MV-4-11 (cell line): ENCODE measurements at places on chromosomes 12 and 14.

DNA sequence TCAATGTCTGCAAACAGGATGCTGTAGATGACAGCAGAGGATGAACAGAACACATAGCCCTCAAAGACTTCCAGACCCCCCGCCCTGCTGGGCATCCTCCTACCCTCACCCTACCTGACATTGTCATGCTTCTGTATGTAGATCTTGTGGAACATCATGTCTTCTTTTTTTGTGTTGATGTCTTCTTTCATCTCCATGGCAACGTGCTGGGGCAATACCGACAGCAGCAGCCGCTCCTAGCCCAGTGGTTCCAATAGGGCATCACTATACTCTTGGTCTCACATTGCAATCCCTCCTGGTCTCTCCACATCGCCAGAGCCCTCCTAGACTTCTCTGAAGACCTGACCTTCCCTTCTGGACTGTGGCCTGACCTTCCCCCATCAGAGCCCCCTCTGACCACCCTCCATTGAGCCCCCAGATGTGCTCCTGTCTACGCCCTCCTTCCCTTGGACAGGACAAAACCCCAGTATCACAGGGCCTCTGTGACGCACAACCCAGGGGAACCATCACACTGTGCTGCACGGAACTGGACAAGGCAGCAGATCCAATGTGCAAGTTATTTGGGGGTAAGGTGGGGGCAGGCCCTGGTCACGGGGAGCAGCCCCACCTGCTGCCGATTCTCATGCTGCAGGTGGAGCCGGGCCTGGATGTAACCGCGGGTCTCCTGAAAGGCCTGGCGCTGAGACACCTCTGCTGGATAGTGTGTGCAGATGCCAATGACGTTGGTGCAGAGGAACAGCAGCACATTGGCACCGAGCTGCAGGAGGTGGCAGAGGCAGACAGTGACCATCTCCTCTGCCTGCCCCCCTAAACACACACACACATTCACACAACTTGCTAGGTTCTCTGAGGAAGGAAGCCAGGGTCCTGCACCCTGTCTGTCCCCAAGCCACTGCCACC, 11.1 kb downstream of the ADCY6 start:
- DNase-seq = no peak

DNA sequence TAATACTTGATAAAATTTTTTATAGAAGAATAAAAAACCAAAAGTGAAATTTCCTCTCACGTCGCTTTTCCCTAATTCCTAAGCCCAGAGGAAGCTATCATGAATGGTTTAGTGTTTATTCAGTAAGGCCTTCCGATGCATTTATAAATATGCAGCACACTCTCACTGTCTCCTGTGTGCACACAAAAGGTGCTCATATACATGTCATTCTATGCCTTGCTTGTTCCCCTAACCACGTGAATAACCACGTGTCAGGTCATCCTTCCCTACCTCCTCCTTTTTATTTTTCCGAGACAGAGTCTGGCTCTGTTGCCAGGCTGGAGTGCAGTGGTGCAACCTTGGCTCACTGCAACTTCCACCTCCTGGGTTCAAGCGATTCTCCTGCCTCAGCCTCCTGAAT, 29.6 kb downstream of the PIGH start:
- no peak for DNase-seq

- DNase-seq = no peak
Observed at GRCh38 chr12:15428632-15429031, 106.3 kb downstream of the PTPRO start.

DNA sequence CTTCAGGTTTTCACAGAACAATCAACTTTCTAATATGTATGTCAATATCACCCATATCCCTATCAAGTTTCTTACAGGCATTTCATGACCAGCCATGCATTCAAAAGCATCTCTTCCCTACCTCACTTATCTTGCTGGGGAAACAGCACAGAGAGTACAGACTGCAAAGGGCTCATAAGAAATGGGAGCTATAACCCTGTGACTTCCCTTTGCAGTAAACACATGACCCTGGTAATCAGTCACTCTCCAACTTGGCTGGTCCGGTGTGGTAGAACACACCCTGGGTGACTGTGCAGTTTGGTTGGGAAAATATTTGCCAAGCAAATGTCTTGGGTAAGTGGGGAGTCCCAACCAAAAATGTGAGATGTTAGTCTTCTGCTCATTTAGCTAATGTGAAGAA, 49.4 kb upstream of the TMCC3 start:
- DNase-seq = no peak
